Adipocyte (in vitro differentiated cells): ENCODE measurements at places on chromosomes 2 and 18.

DNA sequence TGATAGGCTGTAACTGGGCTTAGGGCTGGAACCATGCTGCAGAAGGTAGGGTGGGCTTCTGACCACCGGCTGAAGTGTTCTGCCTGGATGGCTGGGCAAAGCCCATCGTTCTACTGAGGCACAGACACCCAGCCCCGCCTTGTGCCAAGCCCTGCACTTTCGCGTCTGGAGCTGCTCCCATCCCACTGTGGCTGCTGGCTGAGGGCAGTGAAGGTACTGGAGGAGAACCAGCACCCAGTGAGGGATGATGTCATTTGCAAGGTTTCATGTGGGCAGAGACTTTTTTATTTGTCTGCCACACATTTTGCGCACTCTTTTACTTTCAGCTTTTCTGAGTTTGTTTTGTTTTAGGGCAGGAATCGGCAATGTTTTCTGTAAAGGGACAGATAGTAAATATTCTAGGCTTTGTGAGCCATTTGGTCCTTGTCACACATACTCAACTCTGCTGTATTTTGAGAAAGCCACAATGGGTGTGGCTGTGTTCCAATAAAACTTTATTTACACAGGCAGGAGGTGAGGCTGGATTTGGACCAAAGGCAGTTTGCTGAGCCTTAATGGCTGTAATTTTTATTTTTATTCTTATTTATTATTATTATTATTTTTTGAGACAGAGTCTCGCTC is 85.6 kb downstream of the ASB1 start:
- no peak for DNase-seq

- DNase-seq = no peak
Observed at GRCh38 chr2:71455011-71455740, 1.8 kb downstream of the DYSF start.

- peak; percentile 15 for DNase-seq
Observed at GRCh38 chr2:225070811-225071210, 28.5 kb upstream of the DOCK10 start.

- DNase-seq = no peak
Observed at GRCh38 chr2:47193607-47194006, 38.5 kb upstream of the STPG4 start.

DNA sequence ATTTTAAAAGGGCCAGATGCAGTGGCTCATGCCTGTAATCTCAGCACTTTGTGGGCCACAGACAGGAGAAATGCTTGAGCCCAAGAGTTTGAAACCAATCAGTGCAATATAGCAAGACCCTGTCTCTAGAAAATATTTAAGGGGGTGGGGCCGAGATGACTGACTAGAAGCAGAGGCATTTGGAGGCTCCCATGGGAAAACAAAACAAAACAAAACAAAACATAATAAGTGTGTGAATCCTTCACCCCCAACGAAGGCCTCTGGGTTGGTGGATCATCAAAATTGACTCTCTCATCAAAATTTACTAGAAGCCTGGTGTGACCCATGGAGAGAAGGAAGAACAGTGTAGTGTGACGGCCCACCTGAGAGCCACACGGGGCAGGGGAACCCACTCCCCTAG is 560.9 kb downstream of the LRP1B start:
- DNase-seq = no peak

GRCh38 chr2:103401621-103402020 is 639.8 kb downstream of the TMEM182 start:
- DNase-seq = no peak
